H1 (cell line): ENCODE measurements at places on chromosomes 11 and 22.

DNA sequence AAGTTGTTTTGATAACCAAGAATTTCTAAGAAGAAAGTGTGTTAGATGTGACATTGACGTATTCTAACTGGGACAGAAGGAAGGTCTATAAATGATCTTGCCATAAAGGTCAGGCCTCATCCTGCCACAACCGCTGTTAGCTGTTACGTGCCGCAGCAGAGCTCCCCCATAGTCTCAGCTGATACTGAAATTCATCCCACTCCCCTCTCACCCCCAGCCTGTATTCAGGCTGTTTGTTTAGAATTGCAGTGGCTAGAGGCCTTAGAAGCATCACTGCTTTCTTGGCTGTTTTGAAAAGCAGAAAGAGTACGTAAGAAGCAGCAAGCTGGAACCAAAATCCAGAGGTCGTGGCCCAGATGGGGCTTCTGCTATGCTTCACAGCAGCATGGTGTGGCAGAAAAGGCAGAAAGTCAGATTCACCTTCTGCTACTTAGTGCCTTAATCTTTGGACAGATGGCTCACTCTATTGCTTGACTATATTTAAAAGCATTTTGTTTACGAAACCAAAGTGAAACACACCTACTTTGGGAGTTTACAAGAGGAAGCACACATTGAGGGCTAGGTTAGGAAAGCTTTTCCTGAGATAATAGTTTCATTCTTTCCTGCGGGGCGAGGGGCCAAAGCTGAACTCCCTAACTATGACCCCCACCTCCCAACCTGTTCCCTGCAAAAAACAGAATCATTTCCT lies 950 bp upstream of the LAYN start:
- DNase-seq, result no peak

DNA sequence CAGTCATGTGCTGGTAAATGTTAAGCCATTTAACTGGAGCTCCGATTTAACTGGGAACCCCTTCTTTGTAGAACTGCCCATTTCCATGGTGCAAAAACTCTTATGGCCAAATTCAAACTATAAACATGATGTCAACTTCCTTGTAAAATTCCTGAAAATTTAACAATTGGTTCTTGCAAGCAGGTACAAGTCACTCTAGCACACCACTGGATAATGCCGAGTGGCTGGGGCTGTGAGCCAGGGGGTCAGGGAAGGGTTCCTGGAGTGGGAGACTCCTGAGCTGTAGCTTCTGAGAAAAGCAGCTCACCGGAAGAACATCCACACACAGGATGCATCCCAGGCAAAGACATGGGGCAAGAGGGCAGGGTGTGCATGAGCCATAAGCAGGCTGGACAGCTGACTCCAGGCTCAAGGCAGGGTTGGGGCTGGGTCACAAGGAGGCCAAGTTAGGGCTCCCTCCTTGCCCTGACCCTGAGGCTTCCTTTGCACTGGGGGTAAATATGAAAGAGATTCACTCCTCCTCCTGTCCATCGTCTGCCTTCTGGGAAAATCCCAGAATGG lies 18.2 kb downstream of the P2RY2 start:
- no peak for DNase-seq

DNA sequence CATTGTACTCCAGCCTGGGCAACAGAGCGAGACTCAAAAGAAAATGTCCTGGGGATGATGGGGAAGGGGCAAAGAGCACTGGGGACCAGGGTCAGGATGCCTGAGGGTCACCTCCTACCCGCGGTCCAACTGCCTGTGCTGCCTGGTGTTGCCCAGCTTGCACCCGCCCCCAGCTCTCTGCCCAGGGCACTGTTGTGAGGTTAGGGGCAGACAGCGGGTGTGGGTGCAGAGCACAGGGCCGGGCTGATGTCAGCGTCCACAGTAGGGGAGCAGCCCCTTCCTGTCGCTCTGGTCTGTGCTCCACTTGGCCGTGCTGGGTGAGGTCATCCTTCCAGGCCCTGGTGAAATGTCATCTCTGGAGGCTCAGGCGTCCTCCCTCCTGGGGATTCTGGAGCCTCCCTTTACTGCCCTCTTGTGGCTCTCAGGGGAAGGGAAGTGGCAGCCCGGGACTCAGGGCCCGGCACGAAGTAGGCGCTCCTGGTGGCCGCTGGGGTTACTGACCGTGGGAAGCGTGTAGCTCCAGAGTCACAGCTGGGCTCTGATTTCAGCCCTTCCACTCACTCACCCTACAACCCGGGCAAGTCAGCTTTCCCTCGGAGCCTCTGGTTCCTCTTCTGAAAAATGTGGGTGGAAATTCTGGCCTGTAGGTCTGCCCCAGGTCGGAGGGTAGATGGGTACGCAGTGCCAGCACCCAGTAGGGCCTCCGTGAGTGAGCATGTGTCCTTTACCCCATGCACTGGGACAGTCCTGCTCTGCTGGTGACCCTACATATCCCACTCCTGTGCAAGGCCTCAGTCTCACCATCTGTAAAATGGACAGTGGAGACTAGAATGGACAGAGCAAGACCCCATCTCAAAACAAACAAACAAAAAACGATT lies 17.3 kb upstream of the PRR5 start:
- peak; percentile 92 for DNase-seq

DNA sequence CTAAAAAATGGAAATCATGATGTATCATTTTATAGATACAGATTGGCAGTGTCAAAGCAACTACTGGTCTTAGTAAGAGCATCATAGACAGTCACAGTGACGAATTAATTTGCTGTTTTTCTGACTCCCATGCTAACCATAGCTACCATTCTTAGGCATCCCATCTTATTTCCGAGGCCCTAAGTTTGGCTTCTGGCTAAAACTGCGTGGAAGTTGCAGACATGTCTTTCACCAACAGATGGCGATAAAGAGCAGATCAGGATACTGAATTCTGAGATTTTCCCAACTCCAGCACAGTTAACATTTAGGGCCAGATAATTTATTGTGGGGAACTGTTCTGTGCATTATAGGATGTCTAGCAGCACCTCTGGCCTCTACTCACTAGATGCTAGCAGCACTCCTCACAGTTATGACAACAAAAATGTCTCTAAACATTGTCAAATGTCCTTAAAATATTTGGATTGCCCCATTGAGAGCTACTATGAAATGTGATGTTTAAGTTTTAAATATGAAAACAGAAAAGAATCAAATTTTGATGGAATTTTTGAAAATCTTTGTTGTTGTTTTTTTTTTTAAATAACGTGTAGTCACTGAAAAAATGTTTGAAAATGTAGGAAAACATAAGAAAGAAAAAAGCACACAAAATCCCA lies 16.3 kb downstream of the OR2AG2 start:
- peak; percentile 63 for DNase-seq

DNA sequence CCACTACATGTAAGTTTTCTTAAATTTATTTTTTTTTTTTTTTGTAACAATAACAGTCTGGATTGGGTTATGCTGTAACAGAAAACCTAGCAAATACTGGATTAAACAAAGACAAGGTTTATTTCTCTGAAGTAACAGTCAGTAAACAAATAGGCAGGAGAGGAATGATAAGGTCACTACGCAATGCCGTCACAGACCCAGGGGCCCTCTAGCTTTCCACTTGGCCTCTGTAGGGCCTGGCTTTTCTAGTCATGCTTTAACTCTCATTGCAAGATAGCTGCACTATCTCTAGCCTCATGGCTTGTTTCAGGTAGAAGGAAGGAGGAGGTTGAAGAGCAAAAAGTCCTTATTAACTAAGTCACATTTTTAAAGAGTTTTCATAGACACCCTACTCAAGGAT lies 6.5 kb downstream of the OR10A6 start:
- no peak for DNase-seq

DNA sequence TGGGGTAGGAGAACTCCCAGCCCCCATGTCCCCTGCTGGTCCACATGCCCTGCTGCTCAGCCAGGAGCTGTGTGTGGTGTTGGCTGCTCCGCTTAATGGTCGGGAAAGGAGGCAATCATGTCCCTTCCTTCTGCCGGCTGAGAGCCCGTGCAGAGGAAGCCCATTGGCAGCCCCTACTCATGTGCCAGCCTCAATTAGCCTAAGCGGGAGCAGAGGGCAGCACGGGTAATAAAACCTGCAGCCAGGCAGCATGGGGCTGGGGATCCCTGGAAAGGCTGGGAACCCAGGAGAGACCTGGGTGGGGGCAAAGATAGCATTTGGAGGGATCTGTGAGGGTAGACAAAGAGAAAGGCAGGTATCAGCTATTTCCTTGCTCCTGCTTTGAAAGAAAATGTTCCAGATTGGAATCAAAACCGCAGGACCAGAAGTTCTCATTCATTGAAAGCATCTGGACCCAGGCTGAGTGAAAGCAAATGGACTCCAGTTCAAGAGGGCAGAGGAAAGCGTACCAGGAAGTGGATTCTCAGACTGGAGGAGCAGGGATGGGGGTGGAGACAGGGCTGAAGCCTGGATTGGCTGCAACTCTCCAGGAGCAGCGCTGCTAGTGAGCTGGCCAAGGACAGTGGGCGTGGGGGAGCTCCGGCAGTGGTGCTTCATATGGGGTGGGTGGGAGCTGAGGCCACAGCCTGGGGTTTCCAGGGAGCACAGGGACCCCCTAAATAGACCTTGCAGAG lies 103.4 kb upstream of the NECTIN1 start:
- no peak for DNase-seq

GRCh38 chr11:129242855-129243254 lies 50.7 kb upstream of the ARHGAP32 start:
- DNase-seq, result no peak

DNA sequence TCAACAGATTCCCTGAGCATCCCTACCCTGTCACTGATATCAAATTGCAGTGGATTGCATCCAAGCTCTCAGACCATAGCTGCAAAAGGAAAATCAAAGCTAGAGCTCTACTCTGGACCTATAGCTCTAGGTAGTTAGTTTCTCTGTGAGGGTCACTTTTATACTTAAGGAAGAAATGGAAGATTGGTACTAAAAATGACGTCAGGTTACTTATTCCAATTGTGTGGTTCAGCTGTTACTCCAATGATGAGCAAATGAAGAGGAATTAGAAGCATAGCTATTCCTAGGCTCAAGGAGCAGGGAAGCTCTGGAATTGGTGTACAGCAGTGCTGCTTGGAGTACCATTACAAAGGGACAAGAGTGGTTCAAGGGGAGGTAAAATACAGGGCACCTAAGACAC lies 36.4 kb upstream of the GLYATL1 start:
- no peak for DNase-seq

- DNase-seq, result no peak
Observed at GRCh38 chr22:35198738-35199137, 58.6 kb upstream of the HMGXB4 start.

- no peak for DNase-seq
Observed at GRCh38 chr11:132992838-132993631, 539.3 kb downstream of the OPCML start.

DNA sequence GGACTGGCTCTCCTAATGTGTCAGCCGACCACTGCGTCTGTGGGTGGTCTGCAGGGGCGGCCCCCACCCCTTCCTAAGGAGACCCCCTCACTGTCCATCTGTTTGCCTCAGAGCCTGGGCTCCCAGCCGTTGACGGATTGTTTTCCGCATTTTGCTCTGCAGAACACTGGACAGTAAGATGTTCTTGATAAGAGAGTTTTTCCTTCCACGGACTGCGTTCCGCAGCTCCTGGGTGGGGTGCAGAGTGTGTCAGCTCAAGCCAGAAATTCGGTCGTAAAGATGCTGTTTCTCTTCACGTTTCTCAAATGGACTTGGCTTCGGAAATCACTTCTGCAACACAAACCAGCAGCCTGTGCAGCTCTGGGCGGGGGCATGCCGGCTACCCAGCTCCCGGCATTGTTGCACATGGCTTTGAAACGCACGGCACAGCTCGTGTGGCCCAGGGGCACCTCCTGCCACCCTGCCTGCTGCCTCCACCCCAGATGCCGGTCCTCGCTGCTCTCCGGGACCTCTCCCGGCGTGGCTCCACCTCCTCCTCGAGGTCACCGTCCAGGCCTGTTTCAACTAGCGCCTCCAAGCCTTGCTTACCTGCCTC lies 2.9 kb upstream of the MRGPRG start:
- DNase-seq, result no peak

DNA sequence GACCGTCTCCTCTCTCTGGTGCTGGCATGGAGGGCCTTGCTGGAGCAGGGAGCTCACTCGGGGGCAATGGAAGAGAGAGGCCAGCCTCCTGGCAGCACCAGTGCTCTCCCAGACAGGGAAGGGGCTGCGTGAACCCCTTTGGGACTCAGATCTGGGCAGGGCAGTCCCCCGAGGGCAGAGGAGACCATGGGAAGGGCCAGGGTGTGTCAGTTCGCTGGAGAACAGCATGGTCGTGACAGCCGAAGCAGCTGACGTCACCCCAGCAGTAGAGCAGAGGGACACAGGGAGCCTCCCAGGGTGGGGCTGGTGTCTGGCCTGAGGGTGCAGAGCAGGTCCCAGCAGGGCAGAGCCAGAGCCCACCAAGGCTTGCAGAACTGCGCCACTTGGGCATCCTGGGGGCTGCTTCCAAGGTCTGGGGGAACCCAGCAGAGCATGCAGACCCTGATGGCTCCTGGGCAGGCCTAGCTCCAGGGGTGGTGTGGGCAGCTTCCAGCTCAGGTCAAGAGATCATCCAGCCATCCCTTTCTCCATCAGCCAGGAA lies 71.0 kb upstream of the KCNQ1OT1 start:
- peak; percentile 39 for DNase-seq

GRCh38 chr11:102119997-102120396 lies 9.8 kb downstream of the YAP1 start:
- no peak for DNase-seq

DNA sequence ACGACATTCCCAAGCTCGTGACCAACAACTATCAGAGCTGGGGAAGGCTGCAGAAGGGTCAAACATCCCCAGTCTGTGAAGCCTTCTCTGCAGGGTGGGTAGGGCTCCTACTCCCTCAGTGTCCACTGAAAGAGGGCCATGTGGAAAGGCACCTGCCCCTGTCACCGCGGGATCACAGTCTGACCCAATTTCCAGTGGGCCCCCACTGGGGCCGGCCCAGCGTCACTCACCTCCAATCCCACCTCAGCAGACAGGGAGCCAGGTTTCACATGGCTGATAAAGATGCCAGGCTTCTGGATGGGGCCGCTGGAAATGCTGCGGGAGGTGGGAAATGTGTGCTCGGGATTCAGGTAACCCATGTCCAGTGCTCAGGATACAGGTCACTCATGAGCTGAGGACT lies 20.0 kb downstream of the USH1C start:
- DNase-seq, result no peak

DNA sequence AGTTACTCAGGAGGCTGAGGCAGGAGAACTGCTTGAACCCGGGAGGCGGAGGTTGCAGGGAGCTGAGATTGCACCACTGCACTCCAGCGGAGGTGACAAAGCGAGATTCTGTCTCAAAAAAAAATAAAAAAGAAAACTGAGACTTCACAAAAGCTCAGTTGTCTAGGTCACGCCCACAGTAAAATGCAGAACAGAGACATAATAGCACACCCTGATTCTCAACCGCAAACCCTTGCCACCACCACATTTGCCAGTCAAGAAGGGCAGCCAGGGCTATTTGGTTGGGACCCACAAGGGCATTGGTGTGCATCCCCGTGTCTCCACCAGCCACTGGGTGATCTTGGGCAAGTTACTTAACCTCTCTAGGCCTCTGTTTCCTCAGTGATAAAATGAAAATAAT lies 25.4 kb downstream of the CREB3L1 start:
- no peak for DNase-seq
